Stimulated activated CD8-positive, alpha-beta memory T cell treated with anti-CD3 and anti-CD28 coated beads, Interleukin-4, amount 100 ng/mL, for 1 hour (primary cell): ENCODE measurements at places on chromosomes 16 and 17.

DNA sequence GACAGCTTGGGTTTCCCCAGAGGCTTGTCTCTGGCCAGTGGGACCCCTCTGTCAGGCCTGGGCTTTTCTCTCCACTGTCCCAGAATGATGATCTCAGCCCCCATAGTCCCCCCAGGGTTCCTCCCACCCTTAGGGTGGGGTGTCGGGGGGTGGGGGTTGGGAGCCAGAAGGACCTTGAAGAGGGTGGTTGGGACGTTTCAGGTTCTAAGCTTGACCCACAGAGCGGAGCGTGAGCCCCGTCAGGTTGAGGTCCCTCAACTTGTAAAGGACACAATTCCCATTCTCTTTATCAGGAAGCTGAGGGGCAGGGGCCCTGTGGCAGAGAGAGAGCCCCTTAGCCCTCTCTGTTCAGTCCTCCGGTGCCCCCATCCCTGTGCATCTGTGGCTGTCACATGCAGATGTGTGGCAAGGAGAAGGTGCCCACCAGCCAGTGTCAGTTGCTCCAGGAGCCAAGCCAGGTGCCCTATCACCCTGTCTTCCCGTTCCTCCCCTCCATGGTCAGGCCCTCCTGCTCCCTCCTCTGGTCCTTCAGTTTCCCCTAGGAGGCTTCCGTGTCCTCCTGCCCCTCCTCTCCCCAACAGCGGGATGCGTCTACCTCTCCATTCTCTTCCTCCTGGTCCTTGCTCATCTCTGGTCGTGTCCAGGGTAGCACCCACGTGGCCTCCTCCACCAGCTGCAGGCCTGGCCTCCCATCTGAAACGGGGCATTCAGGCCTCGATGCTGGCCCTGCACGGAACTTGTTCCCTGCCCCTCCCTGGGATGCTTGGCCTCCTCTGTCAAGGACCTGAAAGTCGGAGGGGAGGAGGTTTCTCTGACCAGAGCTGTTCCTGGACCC, 1.5 kb upstream of the NTN3 start:
- DNase-seq = no peak

- DNase-seq = no peak
These were observed 222.8 kb downstream of the RBFOX1 start for GRCh38 chr16:7555459-7555858.

DNA sequence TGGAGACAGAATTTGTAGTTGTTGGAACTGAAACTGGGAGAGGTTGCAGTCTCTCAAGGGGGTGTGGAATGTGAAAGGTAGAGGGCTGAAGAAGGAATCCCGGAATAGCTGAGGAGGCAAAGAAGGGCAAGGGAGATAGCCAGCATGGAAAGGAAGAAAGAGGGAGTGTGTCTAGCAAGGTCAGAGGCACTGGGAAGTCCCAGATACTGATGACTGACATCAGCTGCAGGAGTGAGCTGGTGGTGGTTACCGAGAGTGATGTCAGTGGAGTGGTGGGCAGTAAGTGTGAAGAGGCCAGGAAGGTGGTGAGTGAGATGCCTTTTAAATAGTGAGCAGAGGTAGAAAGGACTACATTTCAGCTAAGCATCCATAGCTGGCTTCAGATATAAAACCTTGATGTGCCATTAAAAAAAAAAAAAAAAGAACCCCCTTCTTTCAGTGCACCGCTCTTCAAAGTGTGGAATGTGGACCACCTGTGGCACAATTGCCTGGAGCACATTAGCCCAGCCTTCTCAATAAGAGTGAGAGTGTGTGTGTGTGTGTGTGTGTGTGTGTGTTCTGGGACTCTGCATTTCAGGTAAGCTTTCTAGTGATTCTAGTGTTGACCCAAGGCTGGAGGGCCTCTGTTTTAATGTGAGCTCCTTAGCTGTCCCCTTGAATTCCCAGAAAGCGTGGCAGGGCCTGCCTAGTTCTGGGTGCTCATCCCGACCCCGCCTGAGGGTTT, 8.5 kb downstream of the PRMT7 start:
- DNase-seq = no peak

- DNase-seq = no peak
These were observed 27.8 kb downstream of the CDH1 start for GRCh38 chr16:68764862-68765261.

DNA sequence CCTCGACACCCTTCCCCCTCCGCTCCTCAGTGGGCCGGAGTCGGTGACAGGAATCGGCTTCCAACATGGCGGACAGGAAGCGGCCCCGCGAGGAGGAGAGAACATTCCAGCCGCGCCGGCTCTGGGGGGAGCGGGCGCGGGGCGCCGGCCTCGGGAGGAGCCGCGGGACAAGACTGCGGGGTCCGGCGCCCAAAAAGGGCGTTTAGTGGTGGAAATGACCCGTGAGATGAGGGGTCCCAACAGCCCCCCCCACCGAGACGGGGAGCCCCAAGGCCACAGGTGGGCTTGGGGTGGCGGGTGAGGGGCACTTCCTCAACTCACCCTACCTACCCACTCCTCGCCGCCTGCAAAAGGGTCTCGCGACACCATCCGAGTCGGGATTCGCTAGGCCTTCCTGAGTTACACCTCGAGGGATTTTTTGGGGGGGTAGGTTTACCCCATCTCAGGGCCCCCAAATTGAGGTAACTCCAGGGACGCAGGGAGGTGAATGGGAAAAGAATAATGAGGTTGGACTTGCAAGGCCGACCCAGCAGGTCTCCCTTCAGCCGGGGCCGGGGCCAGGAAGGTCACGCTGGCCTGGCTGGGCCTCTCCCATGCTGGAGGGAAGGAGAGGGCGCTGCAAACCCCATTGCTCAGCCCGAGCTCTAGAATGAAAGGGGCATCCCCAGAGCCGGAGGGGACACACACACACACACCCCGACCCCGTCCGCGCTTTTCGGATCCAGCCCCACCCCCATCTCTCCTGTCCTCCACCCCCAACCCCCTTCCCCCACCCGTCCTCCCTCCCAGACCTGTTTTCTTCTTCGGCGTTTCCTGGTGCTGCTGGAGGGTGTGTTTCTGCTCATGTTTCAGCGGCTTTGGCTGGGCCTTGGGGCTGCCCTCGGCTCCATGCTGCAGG, 707 bp downstream of the NUFIP2 start:
- peak; percentile 37 for DNase-seq
